ENCODE measurements at places on chromosomes 5 and 9. TPM values are rescaled to one million over a fixed set of nuclear protein-coding genes. Genes with fewer than 3 reads are reported as not detected.

IL9 gene
- total RNA-seq: not detected

ZFYVE16 gene
- 9.9 TPM for total RNA-seq

CETN3 gene
- total RNA-seq: 3.4 TPM

SOHLH1 gene
- total RNA-seq: not detected

CPLANE1 gene
- 4.2 TPM for total RNA-seq

RGS7BP gene
- not detected for total RNA-seq

ZFP2 gene
- 0.36 TPM for total RNA-seq

MAML1 gene
- total RNA-seq: 23.4 TPM

LCN9 gene
- not detected for total RNA-seq

SPATA24 gene
- total RNA-seq: 2.2 TPM

SPINK4 gene
- total RNA-seq: not detected

PCDHB7 gene
- not detected for total RNA-seq

MLANA gene
- not detected for total RNA-seq

NUTM2F gene
- not detected for total RNA-seq

TXNDC8 gene
- total RNA-seq: not detected

FRMPD1 gene
- not detected for total RNA-seq

UBAC1 gene
- 18.5 TPM for total RNA-seq

RMI1 gene
- 1.1 TPM for total RNA-seq

DOCK8 gene
- total RNA-seq: 116 TPM

OLFM1 gene
- not detected for total RNA-seq

TNC gene
- not detected for total RNA-seq

OTP gene
- total RNA-seq: not detected

QRFP gene
- not detected for total RNA-seq

NMUR2 gene
- not detected for total RNA-seq

ANKRD18B gene
- total RNA-seq: not detected

PRRX2 gene
- total RNA-seq: not detected

PLEKHG4B gene
- not detected for total RNA-seq

DRD1 gene
- total RNA-seq: not detected

ZNF169 gene
- 6.4 TPM for total RNA-seq

DDX4 gene
- not detected for total RNA-seq

DMRTA1 gene
- total RNA-seq: not detected

RETREG1 gene
- total RNA-seq: 73.9 TPM

PCDHAC2 gene
- total RNA-seq: not detected

SETD9 gene
- 2.9 TPM for total RNA-seq

FCN2 gene
- total RNA-seq: not detected

CDH6 gene
- not detected for total RNA-seq

PCDHB5 gene
- total RNA-seq: not detected

GABRP gene
- not detected for total RNA-seq

EQTN gene
- total RNA-seq: not detected

SLC6A19 gene
- total RNA-seq: not detected

ACOT12 gene
- not detected for total RNA-seq

TLX3 gene
- not detected for total RNA-seq

FYB1 gene
- total RNA-seq: 250 TPM

BAAT gene
- total RNA-seq: not detected

All from CD8-positive, alpha-beta T cell (primary cell).